ENCODE measurements at places on chromosomes 3 and 15.

DNA sequence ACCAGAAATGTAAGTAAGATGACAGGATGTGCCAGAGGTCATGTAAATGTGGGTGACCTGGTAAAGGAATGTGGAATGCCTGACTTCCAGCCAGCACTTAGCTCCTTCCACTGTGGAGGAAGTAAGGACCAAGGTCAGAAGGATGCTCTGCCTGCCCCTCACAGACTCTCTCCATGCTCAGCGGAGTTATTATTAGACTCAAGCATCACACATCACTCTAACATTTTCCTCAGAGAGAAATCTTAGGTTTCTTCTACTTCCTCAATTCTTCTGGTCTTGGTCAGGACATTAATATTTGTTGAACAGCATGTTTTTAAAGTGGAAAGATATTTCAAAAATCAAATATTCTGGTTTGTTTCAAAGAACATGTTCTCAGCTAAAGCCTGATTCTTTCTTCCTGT, 231.4 kb upstream of the WNT5A start:
- peak; percentile 38 for DNase-seq

- DNase-seq = no peak
Measured at GRCh38 chr15:42903388-42904324, 16.9 kb downstream of the TTBK2 start.

DNA sequence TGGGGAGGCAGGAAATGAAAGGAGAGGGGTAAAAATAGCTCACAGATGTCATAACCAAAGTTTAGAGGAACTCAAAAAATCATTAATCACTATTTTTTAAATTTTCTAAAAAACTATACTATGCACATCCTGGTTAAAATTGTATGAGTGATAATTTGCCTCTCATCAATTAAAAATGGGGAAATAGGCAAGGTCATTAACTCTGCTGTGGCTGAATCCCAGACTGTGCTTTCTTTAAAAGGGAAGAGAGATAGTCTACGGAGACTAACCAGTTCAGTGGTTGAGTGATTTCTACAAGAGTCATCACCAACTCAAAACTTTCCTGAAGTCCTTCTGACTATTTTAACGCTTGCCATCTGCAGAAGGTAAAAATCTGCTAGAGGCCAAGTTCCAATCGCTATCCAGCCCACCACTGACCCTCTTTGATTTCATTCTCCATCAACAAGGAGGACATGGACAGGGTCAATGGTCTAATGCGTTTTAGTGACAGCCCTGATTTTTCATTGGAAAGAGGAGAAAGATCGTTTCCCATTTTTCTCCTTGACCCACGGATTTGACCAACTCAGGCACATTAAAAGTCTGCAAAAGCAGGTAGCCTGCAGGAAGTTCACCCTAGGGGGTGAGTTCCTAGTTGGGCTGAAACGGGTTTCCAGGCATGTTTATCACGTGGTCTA, 850 bp downstream of the SUCLG2 start:
- no peak for DNase-seq

DNA sequence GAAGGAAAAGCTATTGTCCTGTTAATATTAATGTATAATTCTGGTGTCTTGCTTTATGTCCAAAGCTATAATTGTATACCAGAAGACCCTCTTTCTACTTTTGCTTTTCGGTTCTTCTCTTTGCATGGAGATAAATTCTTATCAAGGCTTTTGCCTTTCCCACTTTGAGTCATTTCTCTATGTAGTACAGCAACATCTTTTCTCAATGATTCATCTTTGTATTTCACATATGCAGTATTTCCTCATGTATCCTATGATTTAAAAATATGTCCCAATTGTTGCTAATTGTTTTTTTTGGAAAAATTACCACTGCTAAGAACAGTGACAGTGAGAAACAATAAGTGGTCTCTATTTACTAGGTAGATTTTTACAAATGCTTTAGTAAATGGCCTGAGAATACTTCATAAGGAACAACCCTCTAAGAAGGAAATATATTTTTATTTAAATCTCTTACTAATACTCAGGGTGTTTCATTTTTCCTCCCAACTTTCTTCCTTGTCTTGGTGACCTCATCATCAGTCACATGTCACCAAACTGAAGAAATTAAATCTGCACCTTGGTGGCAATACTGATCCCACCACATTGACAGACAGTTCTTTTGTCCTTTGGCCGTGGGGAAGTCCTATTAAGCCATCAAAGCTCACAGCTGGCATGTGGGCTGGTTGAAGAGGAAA, 290.6 kb downstream of the SATB1 start:
- no peak for DNase-seq

DNA sequence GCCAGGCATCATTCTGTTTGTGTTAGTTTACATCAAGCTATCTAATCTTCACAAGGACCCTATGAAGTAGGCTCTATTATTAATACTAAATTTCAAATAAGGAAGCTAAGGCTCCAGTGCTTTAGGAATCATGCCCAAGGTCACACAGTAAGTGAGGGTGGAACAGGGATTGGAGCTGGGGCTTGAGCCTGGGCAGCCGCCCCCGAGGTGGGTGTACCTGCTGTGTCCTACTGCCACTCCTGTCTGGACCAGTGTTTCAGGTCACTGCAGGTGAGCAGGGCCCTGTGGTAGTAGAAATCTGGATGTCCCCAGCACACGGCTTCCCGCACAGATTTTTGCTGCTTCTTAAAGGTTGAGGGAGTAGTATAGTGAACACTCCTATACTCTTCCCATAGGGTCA, 6.5 kb downstream of the KLF13 start:
- DNase-seq = no peak

DNA sequence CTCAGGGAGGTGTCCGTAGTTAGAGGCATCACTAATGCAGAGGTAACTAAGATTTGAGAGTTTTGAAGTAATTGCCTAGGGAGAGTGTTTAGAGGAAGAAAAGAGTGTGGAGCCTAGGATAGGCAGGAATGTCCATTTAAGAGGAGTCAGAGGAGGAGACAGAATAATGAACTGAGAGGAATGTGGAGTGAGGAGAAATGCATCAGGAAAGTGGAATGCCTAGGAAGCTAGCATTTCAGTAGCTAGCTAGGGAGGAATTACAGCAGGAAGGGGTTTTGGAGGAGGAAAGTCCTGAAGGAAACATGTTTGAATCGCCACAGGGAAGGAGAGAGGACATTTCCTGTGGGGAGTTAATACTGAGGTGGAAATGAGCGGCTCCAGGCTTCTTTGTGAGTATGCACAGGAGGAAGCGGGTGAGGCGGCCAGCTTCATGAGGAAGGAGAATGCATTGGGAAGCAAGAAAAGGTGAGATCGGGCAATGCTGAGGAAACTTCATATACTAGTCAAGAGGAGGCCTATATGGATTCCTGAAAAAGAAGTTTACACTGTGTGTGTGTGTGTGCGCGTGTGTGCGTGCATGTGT, 154.3 kb downstream of the TMEM108 start:
- DNase-seq = no peak

DNA sequence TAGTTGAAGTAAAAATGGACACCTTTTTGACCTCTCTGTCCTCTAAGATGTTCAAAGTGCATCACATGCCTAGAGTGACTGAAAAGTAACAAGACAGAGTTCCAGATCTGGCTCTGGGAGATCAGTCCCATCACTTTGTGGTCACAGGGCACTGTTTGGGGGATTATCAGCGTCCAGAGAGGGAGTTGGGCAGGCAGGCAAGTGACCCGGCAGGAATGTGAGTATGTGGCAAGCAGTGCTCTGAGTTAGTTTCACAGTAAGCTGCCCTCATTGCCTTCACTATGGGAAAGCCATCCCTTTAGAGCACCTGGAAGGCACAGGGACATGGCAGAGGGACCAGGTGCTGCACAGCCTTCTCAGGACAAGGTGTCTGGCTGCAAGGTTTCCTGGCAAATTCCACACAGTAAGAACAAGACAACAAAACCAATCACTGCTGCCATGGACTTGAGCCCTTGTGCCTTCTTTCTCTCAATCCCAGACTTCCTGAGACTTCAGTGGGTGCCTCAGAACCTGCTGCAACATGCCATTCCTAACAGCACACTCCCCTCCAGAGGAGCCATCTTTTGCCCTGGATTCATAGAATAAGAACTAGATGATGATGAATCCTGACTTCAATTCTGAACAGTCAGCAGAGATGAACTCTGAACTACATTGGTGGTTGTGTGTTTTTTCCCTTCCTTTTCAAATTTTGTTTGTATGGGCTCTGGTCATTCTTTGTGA, 55.2 kb downstream of the TIPARP start:
- no peak for DNase-seq

DNA sequence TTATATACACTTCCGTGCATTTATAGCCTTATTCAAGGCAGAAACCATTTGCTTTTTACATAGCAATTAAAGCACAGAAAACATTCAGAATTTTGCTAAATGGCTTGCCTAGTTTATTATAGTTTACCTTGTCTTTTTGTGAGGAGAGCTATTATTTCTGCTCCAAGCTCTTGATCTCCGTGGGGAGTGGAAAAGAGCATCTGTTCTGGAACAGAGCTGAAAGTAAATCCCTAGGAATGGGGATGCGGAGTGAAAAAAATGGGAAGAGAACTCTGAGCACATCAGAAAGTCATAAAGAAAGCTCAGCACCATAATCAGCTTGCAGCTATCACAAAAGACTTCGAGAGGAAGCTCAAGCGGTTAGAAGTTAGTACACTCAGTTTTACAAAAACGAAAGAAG, 1006.7 kb downstream of the ROBO2 start:
- DNase-seq = no peak

GRCh38 chr3:66904336-66904735, 93.8 kb upstream of the KBTBD8 start:
- DNase-seq = no peak

GRCh38 chr15:51135276-51135675, 40.6 kb upstream of the TNFAIP8L3 start:
- no peak for DNase-seq

- DNase-seq = no peak
Measured at GRCh38 chr15:90002428-90002844, 1.3 kb downstream of the ZNF710 start.

DNA sequence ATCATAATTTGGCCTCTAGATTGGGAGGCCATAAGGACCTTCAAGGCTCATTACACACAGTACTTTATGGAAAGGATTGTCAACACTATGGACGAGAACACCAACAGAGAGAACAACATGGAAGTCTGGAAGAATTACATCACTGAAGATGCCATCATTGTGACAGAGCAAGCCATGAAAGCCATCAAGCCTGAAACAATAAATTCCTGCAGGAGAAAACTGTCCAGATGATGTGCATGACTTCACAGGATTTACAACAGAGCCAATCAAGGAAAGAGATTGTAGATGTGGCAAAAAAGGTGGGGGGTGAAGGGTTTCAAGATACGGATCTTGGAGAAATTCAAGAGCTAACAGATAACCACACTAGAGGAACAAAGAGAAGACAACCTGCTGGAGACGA, 15.9 kb downstream of the IL17RB start:
- DNase-seq = no peak

DNA sequence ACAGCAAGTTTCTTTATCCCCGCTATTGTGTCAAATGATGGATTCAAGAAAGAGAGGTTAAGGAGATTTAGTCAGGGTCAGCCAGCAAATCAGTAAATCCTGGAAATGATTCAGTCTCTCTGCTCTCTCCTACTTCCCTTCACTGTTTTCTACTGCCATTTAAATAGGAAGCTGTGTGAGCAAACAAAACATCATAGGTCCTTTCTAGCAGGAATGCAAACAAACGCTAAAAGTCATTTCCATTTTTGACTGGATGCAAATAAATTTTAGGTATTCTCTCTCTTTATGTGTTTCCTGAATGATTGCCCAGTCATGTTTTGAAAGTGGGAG, 299.4 kb upstream of the RORA start:
- DNase-seq = no peak

- peak; percentile 20 for DNase-seq
Measured at GRCh38 chr3:153595186-153595815, 433.3 kb downstream of the RAP2B start.

DNA sequence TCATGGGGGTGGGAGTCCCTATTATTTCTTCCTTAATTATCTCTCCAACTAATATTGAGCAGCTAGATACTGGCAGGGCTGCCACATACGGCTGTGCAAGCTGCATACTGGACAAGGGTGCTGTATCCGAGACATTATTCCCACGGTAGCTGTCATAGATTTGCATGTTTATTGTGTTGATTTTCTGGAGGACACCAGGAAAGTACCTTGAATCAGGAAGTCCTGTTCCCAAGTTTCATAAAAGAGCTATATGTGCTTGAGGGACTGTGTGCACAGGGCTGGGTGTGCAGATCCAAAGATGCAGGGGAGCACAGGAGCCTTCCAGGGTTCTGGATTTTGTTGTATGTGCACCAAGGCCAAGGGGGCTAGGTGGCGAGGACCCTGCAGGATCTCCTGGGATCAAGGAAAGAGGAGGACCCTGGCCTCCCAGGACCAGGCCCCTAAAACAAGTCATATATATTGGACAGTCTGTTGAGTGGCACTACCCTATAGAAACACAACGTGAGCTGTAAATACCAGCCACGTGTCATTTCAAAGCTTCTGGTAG, 119.2 kb upstream of the ALDH1A3 start:
- no peak for DNase-seq

DNA sequence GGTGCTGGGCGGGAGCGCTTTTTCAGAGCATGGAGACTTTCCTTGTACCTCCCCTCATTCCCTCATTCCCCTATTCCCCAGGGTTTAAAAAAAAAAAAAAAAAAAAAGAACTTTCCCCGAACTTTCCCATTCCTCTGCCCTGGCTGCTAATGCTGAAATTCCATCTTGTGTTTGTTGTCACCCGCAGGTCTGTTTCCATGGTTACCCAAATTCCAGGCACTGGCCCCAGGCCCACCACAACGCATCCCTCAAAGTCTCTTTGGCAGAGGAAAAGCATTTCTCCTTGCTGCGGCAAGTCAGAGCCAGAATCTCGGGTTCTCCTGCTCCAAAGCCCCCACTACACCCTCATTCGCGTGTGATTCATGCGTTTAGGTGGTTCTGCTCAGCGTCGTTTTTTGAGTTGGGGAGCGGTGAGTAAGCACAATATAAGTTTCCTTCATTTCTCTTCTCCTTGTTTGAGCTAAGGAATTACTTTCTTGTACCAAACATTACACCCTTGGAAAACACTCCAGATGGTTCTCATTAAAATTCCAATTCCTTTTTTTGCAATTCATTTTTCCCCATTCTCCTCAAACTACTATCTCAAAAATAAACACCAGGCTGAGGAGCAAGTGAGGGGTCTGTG, 21.6 kb downstream of the ANAPC13 start:
- peak; percentile 100 for DNase-seq

GRCh38 chr3:178628037-178628436, 91.8 kb downstream of the KCNMB2 start:
- no peak for DNase-seq

DNA sequence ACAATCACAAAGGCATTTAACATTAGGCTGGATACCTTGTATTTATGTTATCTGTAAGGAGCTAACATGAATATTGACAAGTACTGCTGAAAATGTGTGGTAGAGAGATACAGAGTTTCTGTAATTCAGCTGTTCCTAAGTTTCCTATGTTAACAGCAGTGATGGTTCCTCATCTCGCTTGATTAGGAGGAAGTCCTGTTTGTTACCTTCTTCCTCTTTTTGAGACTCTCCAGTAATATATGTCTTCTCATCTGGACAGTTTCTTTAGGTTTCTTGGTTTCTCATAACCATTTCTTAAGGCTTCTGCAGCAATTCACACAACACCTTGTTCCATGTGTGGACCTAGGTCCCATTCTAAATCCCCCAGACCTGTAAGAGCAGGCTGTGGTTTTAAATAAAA, 11.4 kb upstream of the PEX5L start:
- DNase-seq = no peak
